ENCODE measurements at places on chromosomes 2 and 18.

DNA sequence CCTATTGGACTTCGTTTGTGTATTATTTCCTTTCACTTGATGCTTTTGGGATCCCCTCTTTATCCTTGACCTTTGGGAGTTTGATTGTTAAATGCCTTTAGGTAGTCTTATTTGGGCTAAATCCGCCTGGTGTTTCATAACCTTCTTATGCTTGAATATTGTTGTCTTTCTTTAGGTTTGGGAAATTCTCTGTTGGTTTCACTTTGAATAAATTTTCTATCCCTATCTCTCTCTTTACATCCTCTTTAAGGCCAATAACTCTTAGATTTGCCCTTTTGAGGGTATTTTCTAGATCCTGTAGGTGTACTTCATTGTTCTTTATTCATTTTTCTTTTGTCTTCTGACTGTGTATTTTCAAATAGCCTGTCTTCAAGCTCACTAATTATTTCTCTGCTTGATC is 354.7 kb downstream of the PARD3B start:
- no peak for DNase-seq

DNA sequence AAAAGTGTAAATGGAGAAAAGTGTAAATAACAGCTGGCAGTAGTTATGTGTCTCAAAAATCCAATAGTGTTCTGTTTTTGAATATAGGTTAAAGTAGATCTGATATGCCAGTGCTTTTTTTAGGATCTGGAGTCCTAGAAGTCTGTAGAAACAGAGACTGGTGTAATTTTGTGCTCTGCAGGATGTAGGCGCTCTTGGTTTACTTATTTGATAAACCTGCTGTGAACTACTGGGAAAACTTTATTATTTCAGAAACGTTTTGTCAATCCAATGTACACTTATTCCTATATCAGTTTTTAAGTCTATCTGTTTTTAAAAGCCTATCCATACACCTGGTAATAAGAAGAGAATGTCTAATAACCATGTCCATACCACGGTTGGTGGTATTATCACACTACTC is 530.8 kb upstream of the ZNF804A start:
- no peak for DNase-seq

DNA sequence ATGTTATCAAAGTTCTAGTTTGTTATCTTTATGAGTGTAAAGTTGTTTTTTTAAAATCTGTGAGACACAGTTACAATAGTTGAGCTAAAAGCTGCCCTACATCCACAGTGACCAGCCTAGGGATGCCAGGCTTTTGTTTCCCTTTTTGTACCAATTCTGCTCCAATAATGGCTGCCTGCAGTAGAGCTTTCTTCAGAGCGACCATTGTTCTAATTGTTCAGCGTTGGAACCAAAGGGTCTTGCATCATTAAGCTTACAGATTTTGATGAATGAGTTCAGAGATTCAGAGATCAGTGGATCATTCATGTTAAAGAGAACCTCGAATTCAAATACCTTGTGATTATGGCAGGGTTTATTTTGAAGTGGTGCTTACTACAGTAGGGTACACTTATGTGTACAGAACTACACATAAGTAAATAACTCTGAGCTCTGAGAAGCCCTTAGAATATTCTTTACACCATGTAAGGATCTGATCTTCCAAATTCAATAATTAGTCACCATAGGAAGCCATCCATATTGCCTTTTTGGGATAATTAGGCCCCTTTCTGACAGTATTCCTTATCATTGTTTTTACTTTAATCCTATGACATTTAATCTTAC is 157.9 kb downstream of the MYO1B start:
- DNase-seq = no peak

DNA sequence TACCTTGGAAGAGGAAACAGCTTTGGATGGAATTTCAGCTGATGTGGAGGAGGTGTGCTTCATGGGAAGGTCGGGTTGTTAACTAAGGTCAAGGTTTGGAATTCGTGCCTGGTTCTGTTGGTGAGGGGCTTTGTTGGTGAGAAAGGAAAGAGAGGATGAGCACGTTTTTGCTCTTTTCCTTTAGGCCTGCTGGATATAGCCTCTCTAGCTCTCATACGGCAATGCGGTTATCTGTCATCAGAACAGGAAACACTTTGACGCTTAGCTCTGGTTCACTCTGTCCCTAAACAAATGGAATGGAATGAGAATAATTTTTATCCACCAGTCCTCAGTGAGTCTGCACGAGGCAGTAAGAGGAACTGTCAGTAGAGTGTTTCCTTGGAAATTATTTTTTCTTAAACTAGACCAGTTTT is 169.7 kb upstream of the NOSTRIN start:
- no peak for DNase-seq

GRCh38 chr18:58900015-58900649 is 35.5 kb downstream of the ZNF532 start:
- no peak for DNase-seq

GRCh38 chr2:60839126-60839813 is 42.1 kb upstream of the REL start:
- DNase-seq = no peak
